Caki2 (cell line): ENCODE measurements at places on chromosomes 1 and 21. TPM values are rescaled to one million over a fixed set of nuclear protein-coding genes. Genes with fewer than 3 reads are reported as not detected.

PRKCZ gene
- 36.2 and 60.4 TPM in 2 replicates for total RNA-seq

NOC2L gene
- 136 and 140 TPM in 2 replicates for total RNA-seq

DNA sequence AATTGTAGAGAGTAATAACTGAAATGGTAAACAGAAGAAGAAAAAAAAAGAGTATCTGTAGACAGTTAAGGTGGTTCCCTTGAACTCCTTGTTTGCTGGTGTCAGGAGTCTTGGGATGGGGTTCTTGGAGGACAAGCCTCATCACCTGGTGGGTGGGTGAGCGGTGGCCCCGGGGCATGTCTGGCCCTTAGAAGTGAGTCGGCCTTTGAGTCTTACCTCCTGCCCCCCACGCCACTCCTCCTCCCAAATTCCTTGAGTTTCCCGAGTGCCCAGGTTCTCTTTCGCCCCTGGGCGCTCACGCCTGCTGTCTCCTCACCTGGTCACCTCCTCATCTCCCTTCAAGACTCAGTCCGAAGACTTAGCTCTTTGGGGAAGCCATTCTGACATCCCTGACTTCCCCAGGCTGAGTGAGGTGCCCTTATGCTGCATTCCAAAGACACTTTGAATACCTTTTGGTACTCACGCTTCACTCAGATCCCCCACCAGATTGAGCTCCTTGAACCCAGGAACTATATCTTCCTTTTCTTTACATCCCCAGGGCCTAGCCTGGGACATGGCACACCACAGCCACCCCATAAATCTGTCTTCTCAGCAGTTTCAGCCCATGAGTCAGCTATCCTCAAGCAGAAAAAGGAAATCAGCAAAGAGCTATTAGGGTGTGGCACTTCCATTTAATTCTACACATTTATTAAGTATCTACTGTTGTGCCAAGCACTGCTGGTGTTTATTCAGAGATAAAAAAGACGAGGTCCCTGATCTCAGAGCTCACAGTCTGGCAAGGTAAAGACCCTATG lies 13.5 kb upstream of the IKBKE start:
- no peak for DNase-seq

- no peak for DNase-seq
Measured at GRCh38 chr1:55078470-55078869, 39.1 kb downstream of the PCSK9 start.

GRCh38 chr1:211947396-211948295 lies 87.7 kb downstream of the INTS7 start:
- DNase-seq: no peak

DNA sequence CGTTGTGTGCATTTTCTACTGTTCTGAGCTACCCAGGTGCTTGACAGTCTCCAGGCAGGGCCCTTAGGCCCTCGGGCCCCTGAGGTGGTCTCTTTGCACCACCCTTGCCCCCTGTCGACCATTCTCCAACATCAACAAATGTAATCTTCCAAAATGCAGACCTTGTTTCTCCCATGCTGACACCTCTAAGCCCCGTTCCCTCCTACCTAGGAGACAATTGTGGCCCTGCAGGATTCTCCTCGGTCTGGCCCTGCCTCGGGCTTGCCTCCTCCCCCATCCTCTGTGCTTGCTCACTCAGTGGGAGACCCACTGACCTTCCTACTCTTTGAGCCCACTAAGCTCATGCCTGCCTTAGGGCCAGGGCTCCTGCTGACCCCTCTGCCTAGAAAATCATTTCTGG lies 104.2 kb upstream of the TARDBP start:
- DNase-seq: no peak

DNA sequence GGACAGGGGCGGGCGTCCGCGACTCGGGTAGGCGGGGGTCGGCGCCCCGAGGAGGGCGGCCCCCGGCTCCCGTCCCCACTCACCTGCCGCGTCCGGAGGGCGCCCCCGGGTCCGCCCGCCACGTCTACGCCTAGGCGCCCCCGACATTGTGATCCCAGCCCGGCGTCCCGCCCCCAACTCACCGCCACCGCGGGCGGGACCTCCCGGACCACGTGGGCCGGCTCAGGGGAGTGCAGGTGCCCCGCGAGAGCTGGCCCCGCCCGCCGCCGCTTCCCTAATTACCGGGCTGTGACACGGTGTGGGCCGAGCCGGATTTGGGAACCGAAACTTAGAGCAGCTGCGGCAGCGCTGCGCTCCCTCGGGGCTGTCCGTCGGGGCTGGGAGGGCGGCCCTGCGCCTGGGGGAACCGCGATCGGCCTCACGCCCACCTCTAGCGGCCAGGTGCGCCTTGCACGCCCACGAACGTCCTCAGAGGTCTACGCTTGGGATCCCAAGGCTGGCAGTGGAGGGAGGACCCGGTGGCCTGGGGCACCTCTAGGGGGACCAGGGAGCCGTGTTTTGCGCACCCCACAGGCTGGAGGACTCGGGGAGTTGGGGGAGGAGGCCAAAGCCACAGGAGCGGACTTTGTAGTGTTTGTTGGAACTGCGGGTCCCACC lies 521 bp upstream of the NADK start:
- DNase-seq: peak; percentile 66
